ENCODE measurements at places on chromosomes 6 and 20.

GRCh38 chr6:142510211-142510610 is 208.4 kb downstream of the ADGRG6 start:
- no peak for DNase-seq

DNA sequence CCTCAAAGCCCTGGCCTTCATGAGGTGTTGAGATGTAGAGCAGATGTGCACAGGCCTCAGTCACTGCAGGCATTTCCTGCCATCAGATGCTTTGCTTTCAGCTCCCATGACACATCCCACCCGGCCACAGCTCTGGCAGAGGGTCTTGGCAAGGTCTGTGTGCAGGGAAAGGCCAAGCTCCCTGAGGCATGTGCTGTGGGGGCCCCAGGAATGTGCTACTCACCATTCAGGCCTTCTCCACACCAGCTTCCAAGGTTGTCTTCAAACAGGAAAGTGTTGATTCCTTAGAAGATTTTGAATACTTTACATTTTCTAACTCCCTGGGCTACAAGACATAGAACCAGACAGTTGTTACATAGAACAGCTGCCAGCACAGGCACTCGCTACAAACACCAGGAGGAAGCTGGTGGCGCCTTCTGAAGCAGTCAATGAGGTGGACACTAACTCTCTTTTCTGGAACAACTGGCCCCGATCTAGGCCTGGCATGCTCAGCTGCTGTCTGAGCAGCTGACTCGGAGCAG is 27.8 kb downstream of the CASS4 start:
- no peak for DNase-seq

GRCh38 chr6:121830736-121831135 is 395.3 kb downstream of the GJA1 start:
- DNase-seq: no peak

DNA sequence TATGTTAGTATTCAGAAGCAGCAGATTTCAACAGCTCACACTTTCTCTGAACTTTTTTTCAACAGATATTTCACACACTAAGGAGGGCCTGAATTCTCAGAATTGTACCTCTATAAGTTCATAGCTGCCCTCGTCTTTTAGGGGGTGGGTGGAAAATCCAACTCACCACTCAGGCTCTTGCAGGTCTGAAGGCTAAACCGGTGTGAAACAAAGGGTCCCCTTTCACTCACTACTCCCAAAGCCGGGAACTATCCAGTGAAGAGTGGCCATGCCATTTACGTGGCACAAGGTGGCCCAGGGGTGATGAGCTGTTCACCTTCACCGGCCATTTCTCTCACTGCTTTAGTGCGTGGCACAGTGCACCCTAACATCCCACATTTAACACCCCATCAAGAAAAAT is 24.2 kb downstream of the TBC1D7 start:
- DNase-seq: no peak

DNA sequence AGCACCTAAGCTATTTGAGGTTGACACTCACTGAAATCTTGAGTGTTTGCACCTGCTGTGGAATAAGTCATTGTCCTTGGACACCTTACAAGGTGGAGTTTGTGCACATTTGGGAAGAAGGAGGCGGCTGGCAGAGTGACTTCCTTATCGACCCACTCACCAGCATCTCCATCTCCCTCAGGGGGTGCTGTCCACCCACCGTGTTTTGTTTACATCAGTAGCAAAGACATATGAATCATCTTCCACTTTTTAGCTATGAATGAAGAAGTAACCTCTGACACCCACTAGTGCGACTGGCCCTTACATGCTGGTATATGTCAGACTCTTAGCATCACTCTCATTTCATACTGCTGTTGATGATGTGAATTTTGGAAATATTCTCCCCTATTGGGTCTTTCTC is 119.5 kb upstream of the SGK1 start:
- DNase-seq: peak; percentile 63

DNA sequence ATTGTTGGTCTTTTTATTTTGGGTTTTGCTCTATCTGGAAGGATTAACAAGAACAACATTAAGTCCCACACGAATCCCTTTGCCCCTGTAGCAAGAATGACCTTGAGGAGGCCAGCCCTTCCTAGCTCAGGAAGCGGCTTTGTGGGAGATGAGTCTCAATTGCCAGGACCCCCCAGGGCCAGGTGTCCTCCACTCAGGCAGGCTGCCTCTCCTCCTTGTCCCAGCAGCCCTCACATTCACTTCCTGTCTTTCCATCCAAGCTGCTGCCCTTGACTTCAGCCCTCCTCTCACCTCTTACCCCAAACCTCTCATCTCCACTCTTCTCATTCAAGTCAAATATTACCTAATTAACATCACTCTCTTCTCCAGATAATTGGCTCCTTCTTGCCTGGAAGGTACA is 22.6 kb upstream of the SYNDIG1 start:
- no peak for DNase-seq

- no peak for DNase-seq
Measured at GRCh38 chr6:107357842-107358241, 101.5 kb downstream of the PDSS2 start.

All from CD4-positive, alpha-beta T cell treated with Interferon gamma for 1 hour (primary cell).